Foreskin keratinocyte (primary cell): ENCODE measurements at places on chromosomes 6 and 20.

DNA sequence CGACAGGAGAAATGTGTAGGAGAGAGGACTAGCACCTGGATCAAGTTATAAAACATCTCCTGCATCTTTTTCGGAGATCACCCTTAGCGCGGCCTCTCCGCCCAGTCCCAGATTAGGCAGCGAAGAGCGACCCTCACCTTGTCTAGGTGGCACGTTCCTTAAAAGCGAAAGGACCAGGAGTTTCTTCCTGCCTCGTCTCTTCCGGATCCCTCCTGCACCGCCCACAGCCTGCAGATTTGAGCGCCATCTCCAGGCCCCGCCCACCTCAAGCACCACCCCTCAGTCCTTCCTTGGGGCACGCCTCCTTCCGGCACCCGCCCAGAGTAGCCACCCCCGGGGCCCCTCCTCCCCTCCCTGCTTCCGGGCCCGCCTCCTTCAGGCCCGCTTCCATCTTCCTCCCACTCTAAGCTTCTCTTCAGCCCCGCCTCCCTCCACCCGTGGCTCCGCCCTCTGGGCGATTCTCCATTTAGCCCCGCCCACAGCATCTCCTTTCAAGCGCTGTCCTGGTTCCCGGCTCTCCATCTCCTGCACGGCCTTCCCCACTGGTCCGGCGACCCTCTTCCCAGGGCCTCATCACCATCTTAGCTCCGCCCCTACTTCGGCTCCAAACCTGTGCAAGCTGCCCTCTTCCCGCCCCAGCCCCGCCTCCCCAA is 662 bp upstream of the RALY start:
- peak; percentile 95 for DNase-seq

DNA sequence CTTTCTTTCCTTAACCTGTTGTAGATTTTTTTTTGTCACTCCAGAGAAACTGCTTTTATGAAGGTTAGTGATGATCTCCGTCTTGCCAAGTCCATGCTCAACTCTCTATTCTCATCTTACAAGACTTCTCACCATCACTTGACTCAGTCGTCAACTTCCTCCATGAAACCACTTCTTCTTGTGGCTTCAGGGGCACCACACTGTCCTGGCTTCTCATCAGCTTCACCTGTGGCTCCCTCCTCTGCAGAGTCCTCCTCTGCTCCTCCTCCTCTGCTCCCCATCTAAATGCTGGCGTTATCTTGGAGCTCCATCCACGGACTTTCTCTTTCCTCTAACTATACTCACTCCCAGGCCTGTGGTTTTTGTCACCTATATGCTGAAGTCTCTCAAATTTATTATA is 187.5 kb downstream of the BACH2 start:
- no peak for DNase-seq

- no peak for DNase-seq
Observed at GRCh38 chr6:42103753-42104094, 38.7 kb downstream of the C6orf132 start.

DNA sequence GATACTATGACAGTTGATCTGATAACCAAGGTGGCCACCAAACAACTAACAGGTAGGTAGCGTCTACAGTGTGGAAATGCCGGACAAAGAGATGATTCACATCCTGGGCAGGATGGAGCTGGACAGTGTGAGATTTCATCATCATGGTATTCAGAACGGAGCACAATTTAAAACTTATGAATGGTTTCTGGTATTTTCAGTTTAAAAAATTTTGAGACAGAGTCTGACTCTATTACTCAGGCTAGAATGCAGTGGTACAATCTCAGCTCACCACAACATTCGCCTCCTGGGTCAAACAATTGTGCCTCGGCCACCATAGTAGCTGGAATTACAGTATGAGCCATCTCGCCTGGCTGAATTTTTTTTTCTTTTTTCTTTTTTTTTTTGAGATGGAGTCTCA is 43.8 kb downstream of the CEP57L1 start:
- DNase-seq, result peak; percentile 45

DNA sequence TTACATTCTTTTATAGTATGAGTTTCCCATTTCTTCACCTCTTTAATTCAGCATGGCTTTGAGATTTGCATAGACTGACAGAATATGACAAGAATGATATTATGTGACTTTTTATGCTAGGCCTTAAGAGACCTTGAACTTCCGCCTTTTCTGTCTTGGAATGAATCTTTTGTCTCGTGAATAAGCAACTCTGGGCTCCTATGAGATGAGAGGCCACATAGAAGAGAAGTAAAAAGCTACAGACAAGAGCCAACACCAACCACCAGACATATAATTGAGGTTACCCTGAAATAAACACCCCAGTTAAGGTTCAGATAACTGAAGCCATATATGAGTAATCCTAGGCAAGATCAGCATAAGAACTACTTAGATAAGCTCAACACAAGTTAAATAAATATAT is 600.8 kb downstream of the MEI4 start:
- DNase-seq, result no peak

GRCh38 chr6:168039849-168040248 is 39.2 kb downstream of the FRMD1 start:
- DNase-seq, result no peak

DNA sequence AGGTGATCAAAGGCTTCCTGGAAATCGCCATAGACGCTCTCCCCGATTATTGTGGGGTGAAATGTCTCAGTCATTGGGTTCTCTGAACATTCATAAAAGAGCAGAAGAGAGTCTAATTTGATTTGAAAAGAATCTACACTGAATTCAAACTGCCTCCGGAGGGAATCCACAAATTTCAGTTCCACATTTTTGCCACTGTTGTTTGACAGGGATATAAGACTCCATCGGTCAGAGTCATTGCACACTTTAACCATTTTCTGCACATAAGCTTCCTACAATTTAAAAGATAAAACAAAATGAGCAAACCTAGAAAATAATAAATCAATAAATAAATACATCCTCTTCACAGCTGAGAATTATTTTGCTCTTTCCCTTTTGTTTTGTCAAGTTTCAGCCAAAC is 2.3 kb downstream of the TENT5A start:
- no peak for DNase-seq

DNA sequence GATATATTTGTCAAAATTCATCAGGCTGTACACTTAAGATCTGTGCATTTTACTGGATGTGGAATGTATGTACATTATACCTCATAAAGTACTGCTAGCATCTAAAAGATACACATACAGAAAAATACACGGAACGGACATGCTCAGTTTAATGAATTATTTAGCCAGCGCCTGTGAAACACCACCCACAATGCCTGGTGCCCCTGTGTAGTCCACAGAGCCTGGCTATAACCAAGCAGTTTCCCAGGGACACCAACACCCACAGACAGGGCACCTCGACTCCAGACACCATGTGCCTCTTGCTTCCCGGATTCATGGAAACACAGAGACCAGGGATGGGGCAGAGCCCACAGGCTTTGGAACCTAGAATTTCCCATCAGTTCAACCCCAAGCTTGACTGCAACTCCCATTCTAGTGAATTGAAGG is 17.4 kb upstream of the ARMC12 start:
- no peak for DNase-seq
